Activated CD8-positive, alpha-beta memory T cell treated with anti-CD3 and anti-CD28 coated beads for 1 hour (primary cell): ENCODE measurements at places on chromosomes 5 and 9.

DNA sequence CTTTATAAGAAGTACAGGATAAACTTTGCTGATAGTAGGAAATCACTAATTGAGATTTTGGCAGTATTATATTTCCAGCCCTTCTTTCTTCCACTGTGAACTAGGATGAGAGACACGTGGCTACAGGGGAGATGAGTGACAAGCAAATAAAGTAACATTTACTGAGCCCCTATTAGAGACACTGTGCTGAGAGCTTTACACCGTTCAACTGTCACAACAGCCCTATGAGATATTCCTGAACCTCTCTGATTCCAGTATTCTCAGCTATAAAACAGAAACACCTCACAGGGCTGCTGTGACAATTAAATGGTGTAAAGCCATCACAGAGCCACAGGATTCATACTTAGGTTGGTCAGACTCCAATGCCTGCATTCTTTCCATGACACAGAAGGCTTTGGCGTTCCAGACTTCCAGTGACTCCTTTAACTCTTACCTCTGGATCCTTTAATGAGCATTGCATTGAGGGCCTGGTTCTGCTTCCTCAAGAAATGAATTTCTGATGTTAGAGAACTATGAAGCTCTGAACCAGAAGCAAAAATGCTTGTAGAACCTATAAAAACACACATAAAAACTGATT is 169.0 kb downstream of the CDK5RAP2 start:
- DNase-seq, result no peak

DNA sequence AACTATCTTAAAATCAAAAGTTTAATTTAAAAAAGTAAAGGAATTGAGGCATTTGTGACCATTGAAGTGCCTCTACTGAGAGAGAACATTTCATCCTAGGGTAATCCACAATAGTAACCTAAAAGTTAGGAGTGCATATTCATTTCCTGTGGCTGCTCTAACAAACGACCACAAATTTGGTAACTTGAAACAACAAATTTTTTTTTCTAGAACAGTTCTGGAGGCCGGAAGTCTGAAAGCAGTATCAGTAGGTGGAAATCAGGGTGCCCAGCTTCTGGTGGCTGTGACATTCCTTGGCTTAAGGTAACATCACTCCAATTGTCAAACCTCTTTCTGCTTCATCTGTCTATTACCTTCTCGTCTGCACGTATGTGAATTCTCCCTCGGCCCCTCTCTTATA is 67.1 kb upstream of the SSBP2 start:
- no peak for DNase-seq

DNA sequence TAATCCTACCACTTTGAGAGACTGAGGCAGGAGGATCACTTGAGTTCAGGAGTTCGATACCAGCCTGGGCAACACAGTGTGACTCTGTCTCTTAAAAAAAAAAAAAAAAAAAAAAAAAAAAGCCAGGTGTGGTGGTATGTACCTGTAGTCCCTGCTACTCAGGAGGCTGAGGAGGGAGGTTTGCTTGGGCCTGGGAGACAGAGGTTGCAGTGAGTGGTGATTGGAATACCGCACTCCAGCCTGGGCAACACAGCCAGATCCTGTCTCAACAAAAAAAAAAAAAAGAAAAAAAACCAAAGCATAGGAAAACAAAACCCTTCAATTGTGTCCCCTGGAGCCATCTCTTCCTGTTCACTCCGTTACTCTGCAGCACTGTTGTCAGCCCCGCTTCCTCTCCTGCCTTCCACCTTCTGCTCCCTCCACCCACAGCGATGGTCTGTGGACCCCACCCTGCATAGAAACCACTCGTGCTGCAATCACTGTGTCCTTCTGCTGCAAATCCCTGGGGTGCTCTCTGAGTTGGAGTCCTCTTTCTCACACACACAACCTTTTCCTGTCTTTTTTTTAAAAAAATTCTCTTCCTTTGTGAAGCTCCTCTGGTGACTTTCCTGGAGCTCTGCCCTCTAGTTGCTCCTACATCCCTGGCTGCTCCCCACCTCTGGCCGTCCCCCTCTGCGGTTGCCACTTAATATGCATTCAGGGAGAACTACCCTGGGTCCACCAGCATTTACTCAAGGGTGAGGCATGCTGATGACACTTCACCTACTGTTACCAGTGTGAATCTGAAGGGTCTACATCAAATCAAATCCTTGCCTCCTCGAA is 22.2 kb downstream of the CCT5 start:
- DNase-seq, result no peak

GRCh38 chr9:89839449-89839848 is 234.6 kb downstream of the GADD45G start:
- no peak for DNase-seq

GRCh38 chr9:37215381-37215780 is 95.0 kb downstream of the ZCCHC7 start:
- no peak for DNase-seq
